ENCODE measurements at places on chromosomes 2 and 18. TPM values are rescaled to one million over a fixed set of nuclear protein-coding genes. Genes with fewer than 3 reads are reported as not detected.

TWSG1 gene
- 83.5 TPM for polyA plus RNA-seq

VSNL1 gene
- polyA plus RNA-seq: 4.4 TPM

MEX3C gene
- 70.0 TPM for polyA plus RNA-seq

ABCB11 gene
- polyA plus RNA-seq: 0.31 TPM

GRP gene
- polyA plus RNA-seq: 3.9 TPM

IL1R1 gene
- polyA plus RNA-seq: 21.2 TPM

UGT1A9 gene
- 6.1 TPM for polyA plus RNA-seq

LRRTM4 gene
- polyA plus RNA-seq: 1.5 TPM

PLGLB1 gene
- 16.2 TPM for polyA plus RNA-seq
